Stimulated activated CD8-positive, alpha-beta memory T cell treated with anti-CD3 and anti-CD28 coated beads, Interleukin-7, amount 100 ng/mL, for 48 hours (primary cell): ENCODE measurements at places on chromosomes 2 and 18.

DNA sequence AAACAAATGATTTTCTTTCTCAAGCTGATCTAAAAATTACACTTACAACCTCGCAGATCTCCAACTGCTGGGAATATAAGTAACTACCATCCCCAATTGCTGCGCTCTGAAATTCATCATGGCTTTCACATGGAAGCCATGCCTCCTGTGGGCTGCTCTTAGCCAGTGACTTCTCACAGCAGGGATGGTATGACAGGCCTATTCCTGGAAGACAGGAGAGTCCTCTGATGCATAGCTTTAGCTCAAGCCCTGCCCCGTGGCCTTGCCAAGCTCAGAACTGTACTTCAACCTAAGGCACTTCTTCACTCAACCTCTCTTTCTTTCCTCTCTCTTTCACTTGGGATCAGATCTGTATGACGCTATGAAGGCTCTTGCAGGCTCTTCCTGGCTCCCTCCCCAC lies 12.6 kb upstream of the ELAC1 start:
- no peak for DNase-seq

- DNase-seq = no peak
Observed at GRCh38 chr18:37574113-37574512, 8.5 kb upstream of the CELF4 start.

DNA sequence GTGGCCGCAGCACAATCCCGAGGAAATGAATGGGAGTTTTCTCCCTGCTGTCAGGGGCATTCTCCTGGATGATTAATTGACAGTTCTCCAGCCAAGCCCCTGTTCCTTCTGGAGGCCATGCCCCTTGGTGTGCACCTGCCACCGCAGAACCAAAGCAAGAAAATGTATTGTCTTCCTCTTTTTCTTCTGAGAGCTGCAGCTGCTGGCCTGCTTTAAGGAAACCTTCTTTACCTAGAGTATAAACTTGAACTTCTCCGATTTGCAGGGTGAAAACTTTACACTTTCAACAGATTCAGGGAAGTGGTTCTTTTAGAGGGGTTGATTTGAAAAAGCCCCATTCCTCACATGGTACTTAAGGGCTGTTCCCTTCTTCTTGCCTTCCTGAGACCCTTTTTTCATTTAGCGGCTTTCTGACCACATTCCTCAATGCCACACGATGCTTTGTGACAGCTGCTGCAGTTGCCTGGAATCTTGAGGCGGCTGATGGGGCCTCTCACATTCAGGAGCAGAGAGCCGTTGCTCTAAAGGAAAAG lies 402.8 kb downstream of the TXNL1 start:
- DNase-seq = no peak

DNA sequence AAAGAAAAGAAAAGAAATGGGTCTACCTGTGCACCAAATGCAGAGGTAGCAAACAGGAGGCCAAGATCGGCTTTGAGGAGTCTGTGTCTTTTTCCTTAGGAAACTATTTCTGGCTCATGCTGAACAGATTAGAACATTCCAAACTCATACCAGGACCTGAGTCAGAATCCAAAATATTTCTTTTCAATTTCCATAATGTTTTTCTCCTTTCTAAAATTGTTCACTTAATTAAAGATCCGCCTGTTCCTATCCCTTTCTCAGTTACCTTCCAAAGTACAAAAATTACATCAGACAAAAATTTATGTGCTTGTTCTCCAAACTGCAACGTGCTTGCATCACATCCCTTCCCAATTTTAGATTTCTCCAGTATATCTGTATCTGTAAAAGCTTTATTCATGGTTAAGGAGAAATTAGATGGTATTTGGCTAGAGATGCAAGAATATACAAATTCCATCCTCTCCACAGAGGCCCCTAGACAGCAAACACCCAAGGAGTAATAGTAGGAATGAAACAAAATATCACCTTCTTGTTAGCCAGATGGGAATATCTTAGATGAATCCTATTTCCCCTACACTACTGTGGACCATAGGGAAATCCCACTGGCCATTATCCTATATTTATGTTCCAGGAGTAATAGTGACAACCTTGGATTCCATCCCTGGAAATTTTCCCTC lies 130.6 kb downstream of the LNPK start:
- DNase-seq = no peak

GRCh38 chr2:235505181-235505741 lies 11.4 kb downstream of the AGAP1 start:
- no peak for DNase-seq

- no peak for DNase-seq
Observed at GRCh38 chr2:86686460-86686859, 33.6 kb upstream of the RMND5A start.

GRCh38 chr2:64133354-64133753 lies 10.9 kb downstream of the PELI1 start:
- DNase-seq = no peak

DNA sequence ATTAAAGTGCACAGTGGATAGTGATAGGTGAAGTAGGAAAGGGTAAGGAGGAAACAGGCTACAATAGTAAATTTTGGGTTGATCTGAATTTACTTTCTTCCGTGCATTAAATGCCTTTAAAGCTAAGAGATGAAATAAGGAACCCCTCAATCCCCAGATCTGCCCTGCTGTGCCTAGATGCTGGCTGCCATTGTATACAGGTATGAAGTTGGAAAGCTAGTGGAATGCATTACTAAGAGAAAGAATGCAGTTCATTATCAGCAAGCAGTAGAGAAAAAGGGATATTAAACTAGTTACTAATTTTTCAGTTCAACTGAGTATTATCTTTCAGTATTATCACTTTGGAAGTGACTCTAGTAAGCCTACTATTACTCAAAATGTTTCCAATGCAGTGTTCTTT lies 93.3 kb downstream of the WDPCP start:
- no peak for DNase-seq

DNA sequence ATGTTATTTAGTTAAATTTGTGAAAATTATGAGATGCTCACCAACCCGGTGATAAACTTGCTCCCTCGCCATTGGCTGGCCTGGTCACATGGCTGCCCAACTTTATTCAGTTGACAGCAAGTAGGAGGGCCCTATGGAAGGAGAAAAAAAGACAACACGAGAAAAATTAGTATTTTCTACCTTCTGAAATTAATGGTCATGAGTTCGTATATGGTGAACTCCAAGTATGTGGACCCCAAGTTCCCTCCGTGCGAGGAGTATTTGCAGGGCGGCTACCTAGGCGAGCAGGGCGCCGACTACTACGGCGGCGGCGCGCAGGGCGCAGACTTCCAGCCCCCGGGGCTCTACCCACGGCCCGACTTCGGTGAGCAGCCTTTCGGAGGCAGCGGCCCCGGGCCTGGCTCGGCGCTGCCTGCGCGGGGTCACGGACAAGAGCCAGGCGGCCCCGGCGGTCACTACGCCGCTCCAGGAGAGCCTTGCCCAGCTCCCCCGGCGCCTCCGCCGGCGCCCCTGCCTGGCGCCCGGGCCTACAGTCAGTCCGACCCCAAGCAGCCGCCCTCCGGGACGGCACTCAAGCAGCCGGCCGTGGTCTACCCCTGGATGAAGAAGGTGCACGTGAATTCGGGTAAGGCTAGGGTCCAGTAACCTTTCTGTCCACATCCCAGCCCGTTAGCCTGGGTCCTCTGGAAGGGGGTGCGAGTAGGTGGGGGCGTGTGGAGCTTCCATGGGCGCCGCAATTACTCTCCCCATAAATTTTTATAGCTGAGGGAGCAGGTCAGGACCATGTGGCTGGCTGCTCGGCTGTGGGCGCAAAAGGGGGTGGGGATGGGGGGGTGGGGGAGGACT lies at the start of gene HOXD4:
Gene HOXD4 (plus strand): TSS at position 109 of the 846 bp plus-strand sequence. CDS start 84 bp downstream, at position 193.
- no peak for DNase-seq

- no peak for DNase-seq
Observed at GRCh38 chr2:157928372-157928771, 52.2 kb upstream of the ACVR1 start.

DNA sequence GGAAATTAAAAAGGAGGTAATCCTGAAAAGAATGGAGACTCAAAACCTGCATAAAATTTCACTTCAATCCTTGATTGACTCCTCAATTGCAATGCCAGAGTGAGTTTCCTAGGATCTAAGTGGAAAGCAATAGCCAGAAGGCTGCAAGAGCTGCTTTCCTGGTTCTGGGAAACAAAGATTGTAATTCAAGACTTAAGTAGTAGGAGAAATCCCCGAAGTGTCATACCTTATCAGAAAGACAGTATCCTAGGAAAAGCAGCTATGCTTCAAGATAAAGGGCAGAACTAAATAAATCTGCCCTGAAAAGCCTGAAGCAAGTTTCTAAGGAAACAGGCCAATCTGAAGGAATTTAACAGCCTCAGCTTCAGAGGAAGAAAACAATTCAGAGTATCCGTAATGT lies 390.2 kb downstream of the DSC3 start:
- DNase-seq = no peak

DNA sequence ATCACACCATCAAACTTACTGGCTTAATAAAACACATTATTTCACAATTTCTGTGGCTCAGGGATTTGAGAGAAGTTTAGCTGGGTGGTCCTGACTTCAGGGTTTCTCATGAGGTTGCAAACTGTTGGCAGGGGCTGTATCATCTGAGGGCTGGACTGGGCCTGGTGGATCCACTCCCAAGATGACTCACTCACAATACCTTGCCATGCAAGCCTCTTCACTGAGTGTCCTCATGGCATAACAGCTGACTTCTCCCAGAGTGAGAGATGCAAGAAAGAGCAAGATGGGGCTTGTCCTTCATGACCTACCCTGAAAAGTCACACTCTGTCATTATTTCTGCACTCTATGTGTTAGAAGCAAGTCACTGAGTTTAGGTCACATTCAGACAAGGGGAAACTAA lies 73.8 kb downstream of the AQP4 start:
- DNase-seq = no peak

GRCh38 chr2:120667981-120668380 lies 67.7 kb upstream of the GLI2 start:
- DNase-seq = no peak

GRCh38 chr18:22233266-22233665 lies 63.9 kb downstream of the GATA6 start:
- DNase-seq = no peak

- DNase-seq = no peak
Observed at GRCh38 chr2:68110102-68110501, 47.3 kb upstream of the C1D start.

DNA sequence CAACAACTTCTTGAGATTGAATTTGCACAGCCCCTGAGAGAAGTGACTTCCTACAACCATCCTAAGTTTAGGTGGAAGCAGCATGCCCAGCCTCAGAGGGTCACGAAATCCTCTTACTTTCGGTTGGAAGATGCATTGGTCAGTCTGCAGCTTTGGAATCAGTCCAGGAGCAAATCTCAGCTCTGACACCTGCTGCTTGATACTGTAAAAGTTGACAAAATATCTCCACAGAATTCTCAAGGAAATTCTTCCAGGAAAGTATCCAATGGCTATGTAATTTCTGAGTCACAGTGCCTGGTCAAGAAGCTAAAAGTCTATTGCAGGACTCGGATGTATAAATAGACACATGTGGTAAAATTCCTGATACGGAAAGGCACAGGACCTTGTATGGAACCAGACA lies 414.5 kb upstream of the GYPC start:
- no peak for DNase-seq

DNA sequence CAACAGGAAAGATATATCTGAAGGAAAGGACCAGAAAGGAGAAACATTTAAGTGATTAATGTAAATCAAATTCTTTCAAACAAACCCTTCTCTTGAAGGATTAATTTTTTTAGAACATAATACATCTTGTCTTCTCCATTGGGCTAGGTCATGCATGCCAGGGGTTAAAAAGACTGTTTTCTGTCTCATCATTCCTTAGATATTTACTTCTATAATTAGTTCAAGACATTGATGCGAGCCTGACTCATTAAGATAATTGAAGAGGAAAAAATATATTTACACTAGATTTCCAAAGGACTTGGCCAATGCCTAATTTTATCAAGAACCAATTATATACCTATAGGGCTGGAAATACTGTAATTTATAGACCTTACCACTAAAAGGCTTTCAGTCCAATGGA lies 166.6 kb upstream of the SETBP1 start:
- DNase-seq = no peak
